Stimulated activated CD4-positive, alpha-beta T cell treated with anti-CD3 and anti-CD28 coated beads, Interleukin-15, amount 100 ng/mL, for 1 hour (primary cell): ENCODE measurements at places on chromosomes 2 and 18.

GRCh38 chr2:217794133-217794986, 208.4 kb downstream of the TNS1 start:
- DNase-seq, result no peak

GRCh38 chr2:21396252-21396651, 272.5 kb downstream of the TDRD15 start:
- no peak for DNase-seq

GRCh38 chr2:145777297-145777696, 1257.4 kb upstream of the ZEB2 start:
- DNase-seq, result no peak

DNA sequence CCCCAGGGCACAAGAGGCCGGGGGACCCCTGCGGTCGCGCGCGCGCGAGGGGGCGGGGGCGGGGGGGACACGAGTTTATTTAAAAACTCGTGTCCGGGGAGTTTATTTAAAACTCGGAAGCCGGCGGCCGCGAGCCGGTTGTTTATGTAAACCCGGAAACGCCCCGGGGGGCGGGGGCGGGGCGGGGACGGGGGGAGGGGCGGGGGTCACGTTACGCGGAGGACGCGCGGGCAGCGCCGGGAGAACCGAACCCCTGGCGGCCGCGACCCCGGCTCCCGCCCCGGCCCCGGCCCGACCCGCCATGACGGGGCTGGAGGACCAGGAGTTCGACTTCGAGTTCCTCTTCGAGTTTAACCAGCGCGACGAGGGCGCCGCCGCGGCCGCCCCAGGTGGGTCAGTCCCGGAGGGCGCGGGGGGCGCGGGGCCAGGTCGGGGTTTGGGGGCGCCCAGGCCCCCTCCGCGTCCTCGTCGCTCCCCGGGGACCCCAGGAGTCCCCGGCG, 4.4 kb downstream of the NFATC1 start:
- peak; percentile 53 for DNase-seq

- DNase-seq, result no peak
These were observed 192.1 kb downstream of the ARHGAP28 start for GRCh38 chr18:6921571-6921970.

- DNase-seq, result no peak
These were observed 42.7 kb downstream of the ACSL3 start for GRCh38 chr2:222903234-222904220.

DNA sequence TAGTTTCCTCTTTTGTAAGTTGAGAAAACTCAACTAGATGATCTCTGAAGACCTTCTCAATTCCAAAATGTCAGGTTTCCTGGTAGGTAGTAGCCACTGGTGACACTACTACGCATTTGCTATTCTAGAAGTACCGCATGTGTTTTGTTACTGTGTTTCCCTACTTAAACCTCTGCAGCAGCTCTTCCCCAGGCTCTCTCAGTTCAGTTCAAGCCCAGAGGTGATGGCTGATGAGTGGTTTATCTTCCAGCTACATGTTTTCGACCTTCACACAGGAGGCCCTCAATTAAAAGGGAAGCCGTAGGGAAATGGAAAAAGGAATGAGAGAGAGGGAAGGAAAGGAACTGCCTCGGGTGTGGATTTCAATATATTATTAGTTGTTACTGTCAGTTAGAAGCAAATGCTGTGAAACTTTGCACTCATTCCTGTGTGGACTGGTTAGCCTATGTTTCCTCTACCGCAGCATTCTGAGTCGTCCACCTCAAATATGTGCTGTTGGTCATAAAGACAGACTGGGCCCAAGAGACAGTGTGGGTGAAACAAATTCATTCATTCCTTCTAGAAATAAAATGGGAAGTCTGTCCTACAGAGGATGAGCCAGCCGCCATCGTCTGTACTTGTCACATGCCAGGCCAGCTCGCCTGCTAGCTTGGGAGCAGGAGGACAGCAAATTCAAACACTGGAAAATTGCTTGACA, 455.2 kb upstream of the RAB12 start:
- DNase-seq, result no peak

DNA sequence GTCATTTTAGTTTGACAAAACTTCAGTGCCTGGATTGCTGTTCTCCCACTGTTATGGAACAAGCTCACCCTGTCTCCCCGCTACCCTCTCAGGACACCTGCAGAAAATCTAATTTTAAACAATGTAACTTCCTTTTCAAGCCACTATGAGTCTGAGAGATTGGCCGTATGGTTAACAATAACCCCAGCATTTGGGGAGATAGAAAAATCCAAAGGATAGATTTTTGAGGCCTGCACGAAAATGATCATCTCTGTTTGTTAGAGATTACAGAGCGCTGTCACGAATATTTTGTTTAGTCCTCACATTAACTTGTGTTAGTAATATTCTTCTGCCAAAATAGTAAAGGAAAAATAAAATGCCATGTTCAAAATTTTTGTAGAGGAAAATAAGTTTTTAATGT, 24.7 kb downstream of the CAB39 start:
- no peak for DNase-seq

DNA sequence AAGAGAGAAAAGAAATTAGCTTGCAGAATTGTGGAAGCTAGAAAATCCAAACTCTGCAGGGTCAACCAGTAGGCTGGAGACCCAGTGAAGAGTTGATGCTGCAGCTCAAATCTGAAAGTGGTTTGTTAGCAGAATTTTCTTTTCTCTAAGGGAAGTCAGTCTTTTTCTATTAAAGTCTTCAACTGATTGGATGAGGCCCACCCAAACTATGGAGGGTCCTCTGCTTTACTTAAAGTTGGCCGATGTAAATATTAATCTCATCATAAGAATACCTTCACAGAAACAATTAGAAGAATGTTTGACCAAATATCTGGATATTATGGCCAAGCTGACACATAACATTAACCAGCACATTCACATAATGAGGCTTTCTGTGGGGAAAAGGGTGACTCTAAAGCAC, 73.7 kb downstream of the FTCDNL1 start:
- no peak for DNase-seq

GRCh38 chr2:235728800-235729556, 235.1 kb downstream of the AGAP1 start:
- DNase-seq, result no peak

DNA sequence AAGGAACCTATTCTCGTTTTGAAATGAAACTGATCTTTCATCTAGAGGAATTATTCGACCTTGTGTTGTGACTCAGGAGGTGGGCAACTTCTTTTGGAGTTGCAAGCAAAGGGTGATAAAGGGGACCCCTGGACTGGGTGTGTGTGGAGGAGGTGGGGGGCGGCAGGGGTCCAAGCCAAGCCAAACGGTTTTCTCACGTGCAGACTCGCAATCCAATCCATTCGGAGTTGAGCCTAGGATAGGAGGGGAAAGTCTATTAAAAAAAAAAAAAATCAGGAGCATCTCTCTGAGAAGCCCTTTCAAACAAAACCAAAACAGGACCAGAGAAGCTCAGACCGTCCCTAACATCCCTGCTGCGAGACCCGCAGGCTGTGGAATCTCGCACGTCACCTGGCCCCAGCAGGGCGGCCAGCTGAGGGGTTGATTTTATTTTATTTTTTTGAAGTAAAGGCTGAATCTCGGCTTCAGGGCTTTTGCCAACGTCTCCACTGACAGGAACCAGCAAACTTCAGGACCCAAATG, 3.7 kb upstream of the ZEB2 start:
- DNase-seq, result no peak

GRCh38 chr2:58896638-58897037, 655.5 kb upstream of the FANCL start:
- DNase-seq, result no peak

DNA sequence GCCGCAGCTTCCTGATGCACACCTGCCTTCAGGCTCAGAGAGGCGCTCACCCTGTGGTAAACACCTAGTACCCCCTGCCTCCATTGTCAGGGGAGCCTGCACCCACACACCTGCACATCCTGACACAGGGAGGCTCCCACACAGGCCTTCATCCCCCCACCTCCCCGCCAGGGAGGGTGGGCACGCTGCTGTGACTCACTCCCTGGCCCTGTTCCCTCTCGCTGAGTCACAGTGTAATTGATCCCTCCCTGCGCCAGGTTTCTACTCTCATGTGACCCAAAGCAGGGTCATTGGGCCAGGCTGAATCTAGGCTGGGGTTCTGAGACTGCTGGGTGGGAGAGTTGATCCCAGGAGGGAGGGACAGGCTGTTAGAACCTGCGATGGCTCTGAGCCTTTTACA, 8.5 kb upstream of the CELF4 start:
- no peak for DNase-seq

DNA sequence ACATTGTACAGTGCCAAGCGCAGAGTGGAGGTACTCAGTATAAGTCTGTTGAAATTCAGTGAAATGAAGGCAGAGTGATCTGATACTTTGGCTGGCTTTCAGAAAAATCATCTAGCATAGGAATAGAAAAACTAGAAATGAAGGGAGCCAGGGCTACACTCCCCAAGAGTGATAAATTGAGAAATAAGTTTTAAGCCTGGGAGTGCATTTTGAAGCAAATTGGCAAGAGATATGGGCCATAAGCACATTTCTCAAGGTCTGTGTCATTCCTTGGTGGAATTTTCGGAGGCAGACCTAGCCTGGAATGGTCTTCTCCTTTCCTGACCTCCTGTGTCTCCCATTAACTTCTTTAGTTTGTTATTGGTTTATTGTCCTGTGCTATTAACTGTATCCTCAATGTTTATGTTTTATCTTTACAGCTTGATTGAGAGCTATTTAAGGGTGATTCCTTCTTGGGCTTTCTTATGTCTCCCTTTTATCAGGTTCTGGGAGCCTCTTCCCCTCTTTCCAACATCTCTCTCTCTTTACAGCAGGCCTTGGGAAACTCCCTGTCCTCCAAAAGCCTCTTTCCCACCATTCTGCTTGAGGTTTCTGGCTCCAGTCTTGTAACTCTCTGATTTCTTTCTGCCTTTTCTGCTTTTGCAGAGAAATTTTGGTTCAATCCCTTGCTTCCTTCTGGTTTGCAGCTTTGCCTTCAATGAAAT, 649.5 kb downstream of the SLC4A3 start:
- no peak for DNase-seq

DNA sequence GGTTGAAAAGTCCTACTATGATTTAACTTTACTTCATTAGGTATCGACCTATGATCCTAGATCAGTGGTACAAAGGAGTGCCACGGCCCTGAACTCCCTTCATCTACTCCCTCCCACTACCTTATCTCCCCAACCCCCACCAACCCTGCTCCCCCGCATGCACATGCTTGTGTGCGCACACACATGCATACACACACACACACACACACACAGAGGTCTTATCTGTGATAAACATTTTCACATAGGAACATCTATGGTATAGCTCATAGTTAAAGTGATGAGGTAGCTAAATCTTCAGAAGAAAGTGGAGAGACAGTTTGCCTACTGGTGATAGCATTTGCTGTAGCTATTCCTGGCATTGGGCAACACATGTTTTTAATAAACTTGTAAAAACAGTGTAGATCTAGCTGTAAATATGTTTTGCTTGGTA, 471.3 kb downstream of the ZEB2 start:
- no peak for DNase-seq

- no peak for DNase-seq
These were observed 123.7 kb downstream of the TNS1 start for GRCh38 chr2:217878915-217879590.

DNA sequence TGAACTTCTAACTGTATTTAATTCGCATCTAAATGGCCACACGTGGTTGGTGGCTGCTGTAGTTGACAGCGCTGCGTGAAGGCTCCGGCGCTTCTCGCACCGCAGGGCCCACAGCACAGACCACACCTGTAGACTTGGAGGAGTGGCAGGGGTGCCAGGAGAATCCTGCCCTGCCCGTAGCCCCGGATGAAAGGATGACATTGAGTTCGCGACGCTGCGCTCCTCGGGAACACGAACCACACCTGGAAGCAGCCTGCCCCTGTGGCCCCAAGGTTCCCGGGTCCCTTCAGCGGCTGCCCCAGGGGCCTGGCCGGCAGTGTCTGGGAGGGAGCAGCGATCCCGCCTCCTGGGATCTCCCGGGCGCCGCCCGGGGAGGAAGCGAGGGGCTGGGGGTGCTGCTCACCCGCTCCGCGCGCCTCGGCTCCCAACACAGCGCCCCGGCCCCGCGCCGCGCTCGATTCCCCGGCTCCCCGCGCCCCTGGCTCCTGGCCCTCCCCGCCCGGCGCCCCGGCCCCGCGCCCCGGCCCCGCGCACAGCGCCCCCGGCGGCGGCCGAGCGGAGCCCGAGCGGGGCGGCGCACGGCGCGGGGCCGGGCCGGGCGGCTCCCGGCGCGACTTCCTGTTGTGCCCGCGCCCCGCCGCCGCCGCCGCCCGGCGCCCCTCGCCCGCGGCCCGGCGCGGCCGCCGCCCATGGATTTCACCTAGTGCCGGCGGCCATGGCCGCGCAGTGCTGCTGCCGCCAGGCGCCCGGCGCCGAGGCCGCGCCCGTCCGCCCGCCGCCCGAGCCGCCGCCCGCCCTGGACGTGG, at the start of gene RNPEPL1:
RNPEPL1 (plus strand) TSS at position 613 of the 806 bp plus-strand sequence; CDS start at position 716, 103 bp downstream.
- peak; percentile 49 for DNase-seq

DNA sequence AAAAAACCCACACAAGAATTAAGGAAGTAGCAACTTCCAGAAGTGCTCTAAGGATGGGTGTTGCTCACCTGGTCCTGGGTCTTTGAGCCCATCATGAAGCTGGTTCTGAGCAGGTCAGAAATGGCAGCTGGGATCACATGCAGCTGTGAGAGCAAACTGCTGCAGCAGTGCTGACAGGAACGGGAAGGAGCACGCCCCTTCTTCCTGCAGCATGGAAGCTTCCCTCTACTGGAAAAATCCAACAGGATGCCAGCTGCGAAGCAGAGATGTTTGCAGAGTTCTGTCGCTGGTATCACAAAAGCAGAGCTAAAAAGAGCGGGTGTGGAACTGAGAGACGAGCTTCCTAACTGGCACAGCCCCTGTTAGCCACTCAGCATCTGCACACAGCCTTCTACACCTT, 33.7 kb downstream of the EIF4E2 start:
- DNase-seq, result no peak

- no peak for DNase-seq
These were observed 156.3 kb downstream of the DOCK10 start for GRCh38 chr2:224885836-224886547.

GRCh38 chr2:186422226-186422625, 63.8 kb upstream of the ZC3H15 start:
- no peak for DNase-seq

GRCh38 chr18:10398571-10398970, 55.9 kb upstream of the APCDD1 start:
- no peak for DNase-seq

DNA sequence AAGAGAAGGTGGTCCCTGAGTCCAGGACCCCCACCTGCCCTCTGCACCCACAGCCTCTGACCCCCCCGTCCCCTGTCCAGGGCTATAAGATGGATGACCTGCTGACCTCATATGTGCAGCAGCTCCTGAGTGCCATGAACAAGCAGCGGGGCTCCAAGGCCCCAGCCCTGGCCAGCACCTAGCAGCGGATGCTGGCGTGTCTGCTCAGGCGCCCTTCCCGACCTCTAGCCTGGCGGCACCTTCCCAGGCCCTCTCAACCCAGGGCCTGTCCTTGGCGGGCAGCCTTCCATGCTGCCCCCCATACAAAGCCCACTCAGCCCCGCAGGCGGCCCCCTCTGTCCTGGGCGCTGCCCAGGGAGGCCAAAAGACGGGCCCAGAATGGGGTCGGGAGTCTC, 8.7 kb upstream of the GPR17 start:
- no peak for DNase-seq

- DNase-seq, result no peak
These were observed 74.2 kb downstream of the HS1BP3 start for GRCh38 chr2:20576598-20577115.

GRCh38 chr2:227461811-227462461, 10.0 kb upstream of the AGFG1 start:
- no peak for DNase-seq

GRCh38 chr2:61421611-61422010, 49.3 kb downstream of the USP34 start:
- DNase-seq, result no peak
